ENCODE measurements at places on chromosomes 6 and 20. TPM values are rescaled to one million over a fixed set of nuclear protein-coding genes. Genes with fewer than 3 reads are reported as not detected.

DNA sequence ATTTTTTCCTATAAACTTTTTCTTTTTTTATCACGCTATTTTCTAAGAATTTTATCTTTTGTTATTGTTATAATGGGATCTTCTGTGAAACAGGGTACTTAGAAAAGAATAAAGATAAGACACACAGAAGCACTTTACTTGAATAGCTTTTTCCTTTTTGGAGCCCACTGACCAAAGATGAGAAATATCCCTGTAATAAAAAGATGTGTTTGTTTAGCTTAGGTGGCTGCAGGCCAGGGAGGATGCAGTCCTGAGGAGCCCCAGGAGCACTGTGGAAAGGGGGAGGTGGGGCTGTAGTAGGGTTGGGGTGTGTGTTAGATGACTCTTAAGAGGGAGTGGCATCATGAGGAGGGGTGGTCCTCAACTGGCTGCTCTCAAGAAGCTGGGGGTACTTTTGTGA, 128.6 kb downstream of the ARID1B start:
- DNase-seq: no peak
- no peaks in the 10 kb centered on the region for H3K4me1 ChIP-seq
- no peak overlapping the region for H3K4me3 ChIP-seq
- no peaks in the 10 kb centered on the region for H3K27me3 ChIP-seq
- H3K36me3 ChIP-seq: no peaks in the 10 kb centered on the region
- no peak overlapping the region for H3K27ac ChIP-seq

GRCh38 chr6:16933961-16934360, 167.9 kb upstream of the STMND1 start:
- no peak for DNase-seq
- no peak overlapping the region for H3K4me3 ChIP-seq
- no peaks in the 10 kb centered on the region for H3K27me3 ChIP-seq
- H3K36me3 ChIP-seq: no peaks in the 10 kb centered on the region
- H3K4me1 ChIP-seq: no peaks in the 10 kb centered on the region

DNA sequence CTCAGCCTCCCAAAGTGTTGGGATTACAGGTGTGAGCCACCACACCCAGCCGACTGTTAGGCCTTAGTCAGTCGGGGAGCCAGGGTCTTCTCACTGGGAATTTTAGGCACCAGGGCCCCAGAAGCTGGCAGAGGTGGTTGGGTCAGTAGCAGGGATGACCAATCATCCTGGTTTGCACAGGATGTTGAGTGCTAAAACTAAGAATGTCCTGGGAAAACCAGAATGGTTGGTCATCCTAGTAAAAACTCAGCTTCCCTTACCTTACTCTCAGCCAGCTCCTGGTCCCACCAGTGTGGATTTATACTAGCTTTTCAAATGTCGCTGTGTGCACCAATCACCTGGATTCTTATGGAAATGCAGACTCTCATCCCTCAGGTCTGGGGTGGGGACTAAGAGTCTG, 31.8 kb downstream of the KCNG1 start:
- no peak overlapping the region for H3K27ac ChIP-seq
- H3K27me3 ChIP-seq: no peaks in the 10 kb centered on the region
- H3K4me1 ChIP-seq: no peaks in the 10 kb centered on the region

Gene SEMG1
- total RNA-seq: 1.0 TPM

Gene CRISP2
- total RNA-seq: not detected

- H3K4me1 ChIP-seq: no peaks in the 10 kb centered on the region
- H3K27ac ChIP-seq: no peak overlapping the region
- no peak for DNase-seq
Measured at GRCh38 chr6:31383149-31383548, 20.2 kb upstream of the MICA start.

DNA sequence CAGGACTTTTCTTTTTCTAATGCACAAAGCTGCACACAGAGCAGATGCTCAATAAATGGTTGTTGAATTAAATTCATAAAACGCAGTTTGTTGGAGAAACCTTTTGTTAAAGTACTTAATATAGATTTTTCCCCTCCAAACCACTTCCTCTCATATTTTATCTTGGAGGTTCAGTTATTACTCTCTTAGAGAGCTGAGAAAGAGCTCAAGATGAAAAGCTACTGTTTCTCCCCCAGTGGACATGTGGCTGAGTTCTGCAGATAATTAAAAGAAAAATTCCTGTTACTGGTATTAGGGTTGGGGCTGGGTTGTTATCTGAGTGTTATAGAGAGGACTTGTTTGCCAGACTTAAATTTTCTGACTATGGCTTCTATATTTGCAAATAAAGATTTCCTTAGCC, 294.0 kb downstream of the TBC1D7 start:
- no peaks in the 10 kb centered on the region for H3K27me3 ChIP-seq
- H3K4me3 ChIP-seq: no peak overlapping the region
- H3K4me1 ChIP-seq: no peaks in the 10 kb centered on the region
- H3K36me3 ChIP-seq: no peaks in the 10 kb centered on the region
- H3K27ac ChIP-seq: no peak overlapping the region
- no peak for DNase-seq

Gene UNC5CL
- 4.1 TPM for total RNA-seq

- no peaks in the 10 kb centered on the region for H3K36me3 ChIP-seq
- no peak overlapping the region for H3K27ac ChIP-seq
- no peak for DNase-seq
- H3K4me1 ChIP-seq: no peaks in the 10 kb centered on the region
- H3K27me3 ChIP-seq: no peaks in the 10 kb centered on the region
- no peak overlapping the region for H3K4me3 ChIP-seq
Measured at GRCh38 chr6:110064744-110065524, 86.8 kb downstream of the GPR6 start.

Gene SMIM8
- total RNA-seq: 8.9 TPM

- H3K36me3 ChIP-seq: no peaks in the 10 kb centered on the region
- no peak overlapping the region for H3K4me3 ChIP-seq
- H3K27ac ChIP-seq: peak overlapping the region; percentile 24
- peaks cover 5% of the 10 kb centered on the region for H3K4me1 ChIP-seq
- peak; percentile 66 for DNase-seq
Measured at GRCh38 chr20:59170406-59171349, 7.1 kb downstream of the ZNF831 start.

DNA sequence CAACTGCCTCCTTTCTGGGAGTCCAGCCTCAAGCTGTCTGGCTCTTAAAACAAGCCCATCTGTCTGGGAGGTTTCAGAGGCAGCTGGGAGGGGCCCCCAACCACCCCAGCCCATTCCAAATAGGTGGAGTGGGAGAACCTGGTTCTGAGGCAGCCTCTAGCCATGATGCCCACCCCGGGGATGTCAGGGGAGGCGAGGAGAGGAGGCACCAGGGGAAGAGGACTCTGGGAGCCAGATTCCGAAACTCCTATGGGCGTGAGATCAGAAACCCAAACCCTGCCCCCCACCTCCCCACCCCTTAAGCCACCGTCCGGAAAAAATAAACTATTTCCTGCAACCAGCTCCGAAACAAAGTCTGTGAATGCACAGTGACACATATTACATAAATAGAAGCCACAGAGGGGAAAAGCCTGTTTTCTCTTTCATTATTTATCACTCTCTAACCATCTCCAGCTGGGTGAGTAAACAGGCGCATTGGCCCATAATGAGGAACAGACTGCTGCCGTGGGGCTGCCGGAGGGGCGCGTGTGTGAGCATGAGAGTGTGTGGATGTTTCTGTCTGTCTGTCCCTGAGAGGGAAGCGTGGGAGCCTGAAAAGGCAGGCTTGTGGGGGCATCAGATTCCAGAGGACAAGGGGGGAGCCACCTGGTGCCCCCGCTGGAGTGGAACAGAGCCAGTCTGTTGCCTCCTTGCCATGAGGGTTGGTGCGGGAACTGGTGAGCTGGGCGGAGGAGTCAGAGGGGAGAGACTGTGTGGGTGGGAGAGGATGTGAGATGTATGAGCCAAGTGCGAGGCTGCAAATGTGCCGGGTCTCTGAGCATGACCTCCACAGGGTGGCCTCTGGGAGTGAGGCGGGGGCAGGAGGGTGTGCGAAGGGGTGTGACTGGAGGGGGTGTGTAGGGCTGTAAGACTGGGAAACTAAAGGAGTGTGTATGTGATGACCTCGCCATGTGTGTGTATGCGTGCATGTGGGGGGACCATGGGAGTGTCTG, 14.3 kb upstream of the FOXP4 start:
- no peaks in the 10 kb centered on the region for H3K36me3 ChIP-seq
- no peak for DNase-seq
- peaks cover 4% of the 10 kb centered on the region for H3K4me1 ChIP-seq
- H3K27ac ChIP-seq: no peak overlapping the region
- H3K4me3 ChIP-seq: no peak overlapping the region
- no peaks in the 10 kb centered on the region for H3K27me3 ChIP-seq

Gene LIN28B
- 0.12 TPM for total RNA-seq

Gene HRH3
- not detected for total RNA-seq

- H3K27me3 ChIP-seq: no peaks in the 10 kb centered on the region
- no peak for DNase-seq
- no peak overlapping the region for H3K27ac ChIP-seq
- H3K4me3 ChIP-seq: no peak overlapping the region
- no peaks in the 10 kb centered on the region for H3K36me3 ChIP-seq
Measured at GRCh38 chr6:138638604-138639003, 135.0 kb upstream of the CCDC28A start.

DNA sequence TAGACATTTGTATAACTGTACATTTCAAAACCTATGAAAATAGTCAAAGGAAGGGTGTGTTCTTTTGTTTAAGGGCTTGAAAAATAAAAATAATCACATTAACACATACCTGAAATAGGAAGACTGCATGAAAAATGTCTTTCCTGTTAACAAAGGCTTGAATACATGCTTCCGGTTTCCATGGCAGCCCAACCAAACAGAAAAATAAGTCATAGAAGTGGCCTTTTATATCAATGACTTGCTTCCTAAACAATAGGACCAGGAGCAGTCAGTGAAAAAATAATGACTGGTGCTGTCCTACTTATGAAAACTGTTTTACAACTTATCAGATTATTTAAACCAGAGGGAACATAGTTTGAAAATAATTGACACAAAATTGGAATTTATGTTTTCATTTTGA, 412.6 kb upstream of the PLCB4 start:
- no peak overlapping the region for H3K4me3 ChIP-seq
- H3K27me3 ChIP-seq: no peaks in the 10 kb centered on the region
- DNase-seq: no peak
- no peaks in the 10 kb centered on the region for H3K36me3 ChIP-seq

DNA sequence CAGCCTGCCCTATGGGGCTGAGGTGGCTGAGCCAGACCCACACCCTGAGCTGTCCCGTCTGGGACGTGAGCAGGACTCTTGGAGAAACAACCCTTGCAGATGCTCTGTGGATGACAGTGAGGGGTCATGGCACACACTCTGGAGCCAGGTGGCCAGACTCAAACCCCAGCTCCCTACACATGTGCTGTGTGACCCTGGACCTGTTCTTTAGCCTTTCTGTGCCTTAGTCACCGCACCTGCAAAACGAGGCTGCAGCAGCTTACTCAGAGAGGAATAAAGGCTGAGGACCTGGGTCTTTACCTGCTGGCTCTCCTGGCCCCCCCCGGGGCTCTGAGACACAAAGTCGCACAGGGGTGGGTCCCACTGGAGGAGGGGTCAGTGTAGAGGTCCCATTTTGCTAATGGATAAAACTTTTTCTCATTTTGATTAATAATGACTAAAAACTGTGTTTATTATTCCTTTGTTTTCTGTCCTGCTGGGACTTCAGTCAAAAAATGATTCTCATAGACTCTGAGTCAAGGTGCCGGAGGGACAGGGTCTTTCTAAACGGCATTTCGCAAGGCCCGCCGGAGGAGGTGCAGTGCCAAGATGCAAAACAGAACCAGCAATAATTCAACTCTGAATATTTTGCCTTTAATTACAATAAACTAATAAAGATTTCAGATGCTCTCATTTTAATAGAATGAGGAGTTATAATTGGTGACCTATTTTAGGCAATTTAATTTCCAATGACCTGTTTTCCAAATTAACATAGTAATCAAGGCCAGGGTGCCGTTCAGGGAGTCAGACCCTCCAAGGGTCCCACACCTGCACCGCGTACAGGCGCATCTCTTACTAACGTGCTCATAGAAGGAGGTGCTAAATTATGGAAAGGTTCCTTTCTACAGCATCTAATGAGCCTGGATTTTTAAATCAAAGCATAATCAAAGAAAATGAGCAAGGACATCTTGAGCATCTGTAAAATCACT, 62.4 kb downstream of the YTHDF1 start:
- no peak overlapping the region for H3K4me3 ChIP-seq
- no peaks in the 10 kb centered on the region for H3K36me3 ChIP-seq
- no peak for DNase-seq
- H3K4me1 ChIP-seq: no peaks in the 10 kb centered on the region
- H3K27ac ChIP-seq: no peak overlapping the region

DNA sequence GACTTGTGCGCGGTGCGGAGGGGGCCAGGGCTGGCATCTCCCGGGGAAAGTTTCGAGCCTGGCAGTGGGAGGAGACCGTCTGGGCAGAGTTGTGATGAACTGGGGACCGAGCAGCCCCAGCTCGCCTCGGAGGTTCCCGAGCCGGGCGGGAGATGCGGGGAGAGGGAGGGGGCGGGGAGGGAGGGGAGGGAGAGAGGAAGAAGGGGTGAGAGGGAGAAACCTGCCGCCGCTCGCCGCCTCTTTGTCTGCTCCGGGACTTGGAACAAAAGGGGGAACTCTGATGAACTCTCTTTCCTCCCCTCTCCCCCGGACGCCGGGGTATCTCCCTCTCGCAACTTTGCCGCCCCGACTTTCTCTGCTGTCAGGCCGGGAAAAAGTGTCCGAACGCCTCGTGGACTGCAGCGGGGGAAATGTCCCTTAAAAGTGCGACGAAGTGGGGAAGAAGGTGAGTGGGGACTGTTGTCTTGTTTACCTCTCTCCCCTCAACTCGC, 72.7 kb downstream of the SOX4 start:
- H3K27me3 ChIP-seq: peaks cover 46% of the 10 kb centered on the region
- no peaks in the 10 kb centered on the region for H3K36me3 ChIP-seq
- no peak overlapping the region for H3K27ac ChIP-seq
- peak overlapping the region; percentile 13 for H3K4me3 ChIP-seq
- peak; percentile 18 for DNase-seq

GRCh38 chr20:47740862-47741184, 44.5 kb downstream of the SULF2 start:
- H3K27me3 ChIP-seq: no peaks in the 10 kb centered on the region
- DNase-seq: no peak
- no peaks in the 10 kb centered on the region for H3K36me3 ChIP-seq
- no peaks in the 10 kb centered on the region for H3K4me1 ChIP-seq
- no peak overlapping the region for H3K27ac ChIP-seq

Gene C6orf47
- 32.8 TPM for total RNA-seq

Gene SPINT4
- not detected for total RNA-seq

Gene RSPH4A
- 0.11 TPM for total RNA-seq

DNA sequence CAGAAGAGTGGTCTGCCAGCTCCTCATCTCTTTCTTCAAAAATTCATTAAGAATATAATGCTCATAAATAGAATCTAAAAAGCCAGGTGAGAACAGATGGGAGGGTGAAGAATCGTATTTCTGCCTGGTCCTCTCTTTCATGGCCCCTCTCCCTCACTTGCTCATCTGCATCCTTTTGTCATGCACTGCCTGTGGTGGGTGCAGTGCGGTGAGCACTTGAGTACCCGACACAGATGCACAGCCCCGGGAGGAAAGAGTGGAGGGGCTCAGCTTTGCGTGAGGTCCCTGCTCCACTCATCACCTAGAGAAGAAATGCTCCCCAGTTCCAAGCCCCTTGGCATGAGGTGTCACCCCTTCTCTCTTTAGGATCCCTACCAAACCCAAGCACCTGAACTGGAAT, 58.1 kb upstream of the GLP1R start:
- H3K4me1 ChIP-seq: no peaks in the 10 kb centered on the region
- DNase-seq: no peak
- no peaks in the 10 kb centered on the region for H3K36me3 ChIP-seq
- no peak overlapping the region for H3K27ac ChIP-seq
- H3K27me3 ChIP-seq: no peaks in the 10 kb centered on the region
- H3K4me3 ChIP-seq: no peak overlapping the region

Data from colonic mucosa (tissue), 4 donors.